ENCODE measurements at places on chromosomes 4 and X.

- DNase-seq = no peak
Observed at GRCh38 chr4:8675383-8675782, 82.8 kb downstream of the CPZ start.

DNA sequence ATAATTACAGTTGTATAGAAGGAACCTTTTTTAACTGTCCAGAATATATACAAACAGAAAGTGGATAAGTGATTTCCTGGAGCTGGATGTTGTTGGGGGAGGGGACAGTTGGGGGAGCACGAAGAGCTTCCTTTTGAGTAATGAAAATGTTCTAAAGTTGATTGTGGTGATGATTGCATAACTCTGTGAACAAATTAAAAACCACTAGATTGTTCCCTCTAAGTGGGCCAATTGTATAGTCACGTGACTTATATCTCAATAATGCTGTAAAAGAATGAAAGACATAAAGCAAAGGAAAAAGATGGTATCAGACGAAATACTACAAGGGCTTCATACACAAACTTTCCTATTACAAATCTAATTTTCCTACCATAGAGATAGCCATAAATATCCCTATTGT, 2.7 kb downstream of the CT55 start:
- no peak for DNase-seq

DNA sequence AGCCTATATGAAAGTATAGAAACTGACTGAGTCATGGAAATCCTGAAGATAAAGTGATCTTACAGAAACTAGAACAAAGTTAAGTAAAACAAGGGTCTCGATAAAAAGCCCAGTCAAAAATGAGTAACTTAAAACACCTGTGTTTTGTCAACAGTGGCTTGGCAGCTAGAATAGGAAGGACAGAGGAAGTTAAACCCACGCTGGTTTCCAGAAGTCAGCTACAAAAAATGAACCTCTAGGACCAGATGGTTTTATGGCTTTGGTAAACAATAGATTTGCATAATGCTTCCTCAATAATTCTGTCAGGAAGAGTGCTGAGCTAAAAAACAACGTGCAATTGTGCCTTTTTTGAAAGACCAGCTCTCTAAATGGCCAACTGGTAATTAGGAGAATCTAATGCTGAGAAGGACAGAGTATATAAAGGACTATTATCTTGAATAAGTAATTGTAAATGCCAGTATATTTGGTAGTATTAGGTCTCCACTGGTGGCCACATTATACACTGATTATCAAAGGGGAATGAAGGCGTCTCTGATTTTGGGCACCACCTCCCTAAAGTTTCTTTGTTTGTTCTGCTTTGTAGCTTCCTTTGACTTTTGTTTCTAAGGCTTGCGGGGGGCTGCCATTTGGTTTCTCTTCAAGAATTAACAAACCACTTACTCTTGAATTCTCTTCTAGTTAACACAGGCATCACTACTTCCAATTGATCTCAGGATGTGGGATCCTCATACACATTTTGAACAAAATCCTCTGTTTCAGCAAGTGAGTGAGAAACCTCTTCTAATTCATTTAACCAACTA, 72.2 kb upstream of the PPP3CA start:
- no peak for DNase-seq

GRCh38 chr4:83618991-83619645, 83.2 kb downstream of the GPAT3 start:
- DNase-seq = no peak

- no peak for DNase-seq
Observed at GRCh38 chrX:109936598-109936997, 66.3 kb upstream of the TMEM164 start.

DNA sequence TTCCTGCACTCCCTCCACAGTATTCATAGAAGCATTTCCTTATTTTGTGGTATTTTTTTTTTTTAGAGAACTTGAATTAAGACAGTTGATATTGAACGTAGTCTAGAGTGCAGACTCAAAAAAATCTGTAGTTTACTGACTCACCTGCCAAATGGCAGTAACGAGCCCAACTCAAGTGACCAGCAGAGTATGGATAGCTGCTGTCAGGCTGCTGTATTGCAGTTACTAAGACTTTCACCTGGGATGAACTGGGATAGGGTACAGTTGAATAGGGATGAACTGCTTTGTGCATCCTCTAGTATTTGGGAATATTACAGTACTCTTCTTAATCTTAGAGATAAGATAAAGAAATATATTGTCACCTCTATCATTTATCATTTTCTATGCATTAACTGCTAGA, 7.0 kb upstream of the SLC7A11 start:
- no peak for DNase-seq

DNA sequence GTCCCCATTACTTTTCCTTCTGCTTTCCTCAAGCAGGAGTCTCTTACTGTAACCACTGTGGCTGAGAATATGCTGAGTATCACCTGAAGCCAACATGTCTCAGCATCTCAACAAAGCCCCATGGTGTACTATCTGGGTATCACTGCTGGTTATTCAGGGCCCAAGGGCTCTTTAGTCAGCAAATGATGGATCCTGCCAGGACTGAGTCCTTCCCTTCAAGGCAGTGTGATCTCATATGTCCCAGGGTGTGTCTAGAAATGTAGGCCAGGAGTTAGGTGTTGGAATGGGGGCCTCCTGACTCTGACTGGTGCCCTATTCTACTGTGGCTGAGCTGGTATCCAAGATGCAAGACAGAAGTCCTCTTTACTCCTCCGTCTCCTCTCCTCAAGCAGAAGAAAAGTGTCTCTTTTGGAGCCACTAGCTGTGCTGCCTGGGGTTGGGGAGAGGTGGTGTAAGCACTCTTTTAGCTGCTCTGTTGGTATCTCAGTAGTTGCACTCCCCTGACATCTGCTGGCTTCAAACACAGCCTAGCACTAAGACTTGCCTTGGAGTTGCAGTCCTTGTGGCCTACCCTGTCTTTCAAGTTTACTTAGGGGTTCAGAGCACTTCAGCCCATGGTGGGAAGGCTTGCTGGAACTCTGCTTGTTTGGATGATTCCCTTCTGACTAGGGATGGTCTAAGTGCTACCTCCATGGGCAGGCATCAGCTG, 28.6 kb downstream of the OCIAD2 start:
- no peak for DNase-seq

DNA sequence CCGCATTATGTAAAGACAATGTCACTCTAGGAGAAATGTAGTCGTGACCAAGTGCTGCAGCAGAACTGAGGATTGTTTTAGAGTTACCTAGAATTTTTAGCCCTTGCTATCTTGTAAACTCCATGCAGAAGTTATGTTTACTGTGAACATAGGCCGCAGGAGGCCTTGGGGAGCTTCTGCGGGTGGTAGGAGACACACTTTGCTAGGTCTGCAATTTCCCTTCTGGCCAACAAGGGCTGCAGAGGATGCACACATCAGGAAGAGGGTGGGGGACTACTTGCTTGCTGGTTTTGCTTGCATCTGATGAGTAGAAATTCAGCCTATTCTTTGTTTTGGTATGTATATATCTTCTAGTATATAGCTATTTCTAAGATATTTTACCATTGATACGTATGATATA, 23.1 kb downstream of the BANK1 start:
- DNase-seq = no peak

- DNase-seq = no peak
Observed at GRCh38 chr4:147104768-147105167, 159.1 kb upstream of the TTC29 start.

GRCh38 chr4:52701207-52701606, 42.1 kb upstream of the USP46 start:
- no peak for DNase-seq

- peak; percentile 60 for DNase-seq
Observed at GRCh38 chr4:184097241-184097605, 120.5 kb downstream of the ENPP6 start.

- no peak for DNase-seq
Observed at GRCh38 chrX:122641826-122642225, 542.3 kb upstream of the GRIA3 start.

- DNase-seq = no peak
Observed at GRCh38 chrX:110414679-110415439, 56.2 kb downstream of the RTL9 start.

- no peak for DNase-seq
Observed at GRCh38 chrX:106170318-106170717, 2.2 kb downstream of the PWWP3B start.

DNA sequence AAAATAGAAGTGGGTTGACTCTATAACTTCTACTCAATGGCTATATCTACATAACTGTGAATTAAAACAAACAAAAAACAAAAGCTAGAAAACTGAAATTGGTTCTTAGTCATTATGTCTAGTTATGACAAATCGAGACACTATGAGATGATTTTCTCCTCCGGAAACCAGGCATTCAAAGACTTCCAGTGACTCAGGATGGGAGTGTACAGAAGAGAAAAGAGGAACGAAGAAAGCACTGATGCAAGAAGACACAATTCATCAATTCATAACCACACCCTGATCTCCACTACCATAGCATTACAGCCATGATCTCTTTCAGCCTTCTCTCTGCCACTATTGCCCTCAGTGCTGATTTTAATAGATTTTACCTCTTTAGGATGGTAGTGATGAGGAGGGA, 253.6 kb downstream of the CBLL2 start:
- no peak for DNase-seq

- no peak for DNase-seq
Observed at GRCh38 chr4:159273141-159273438, 170.2 kb downstream of the RAPGEF2 start.

DNA sequence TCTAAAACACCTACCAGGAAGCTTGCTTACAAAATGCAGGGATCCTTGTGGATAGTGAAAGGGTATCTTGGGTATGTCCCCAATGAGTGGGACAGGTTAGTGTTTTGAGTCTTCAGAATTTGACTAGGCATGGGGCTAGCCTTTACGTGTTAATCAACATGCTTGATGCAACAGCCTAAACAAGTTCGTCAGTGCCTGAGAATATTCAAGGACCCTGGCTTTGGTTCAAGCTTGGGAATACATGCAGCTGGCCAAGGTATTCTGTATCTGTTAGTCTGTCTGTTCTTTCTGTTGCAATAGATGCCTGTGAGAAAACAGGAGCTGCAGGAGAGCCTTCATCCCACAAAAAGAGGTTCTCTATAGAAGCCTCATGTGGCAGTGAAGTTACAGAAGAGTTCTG, 149.5 kb downstream of the CCNG2 start:
- DNase-seq = no peak

- no peak for DNase-seq
Observed at GRCh38 chr4:16772366-16772850, 126.0 kb downstream of the LDB2 start.

GRCh38 chr4:87543835-87544461, 14.8 kb upstream of the SPARCL1 start:
- DNase-seq = no peak

- no peak for DNase-seq
Observed at GRCh38 chrX:155086961-155087735, 15.8 kb downstream of the BRCC3 start.

- no peak for DNase-seq
Observed at GRCh38 chr4:9811806-9812205, 30.4 kb downstream of the DRD5 start.

DNA sequence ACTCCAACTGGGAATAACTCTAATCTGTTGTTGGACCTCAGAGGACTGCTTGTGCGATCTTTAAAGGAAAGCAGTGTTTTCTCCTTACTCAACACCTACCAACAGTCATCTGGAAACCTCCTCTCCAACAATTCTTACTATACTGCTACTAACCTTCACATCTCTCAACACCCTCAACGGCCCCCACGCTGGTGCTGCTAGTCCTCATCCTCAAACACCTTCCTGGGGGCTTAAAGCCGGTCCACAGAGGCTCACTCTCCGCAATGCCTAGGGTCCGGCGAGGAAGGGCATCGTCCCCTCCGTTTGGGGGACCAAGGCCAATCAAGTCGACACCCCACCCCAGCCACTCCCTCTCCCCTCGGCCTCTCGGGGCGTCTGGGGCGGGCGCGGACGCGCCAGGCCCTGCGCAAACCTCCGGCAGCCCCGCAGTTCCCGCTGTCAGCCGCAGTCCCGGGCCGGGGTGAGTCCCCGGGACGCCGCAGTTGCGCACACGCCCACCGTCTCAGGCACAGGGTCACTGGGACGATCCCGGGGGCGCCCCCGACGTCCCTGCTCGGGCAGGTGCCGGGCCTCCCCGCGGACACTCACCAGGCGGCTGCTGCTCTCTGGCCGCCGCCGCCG, 418 bp downstream of the TAB3 start:
- no peak for DNase-seq

DNA sequence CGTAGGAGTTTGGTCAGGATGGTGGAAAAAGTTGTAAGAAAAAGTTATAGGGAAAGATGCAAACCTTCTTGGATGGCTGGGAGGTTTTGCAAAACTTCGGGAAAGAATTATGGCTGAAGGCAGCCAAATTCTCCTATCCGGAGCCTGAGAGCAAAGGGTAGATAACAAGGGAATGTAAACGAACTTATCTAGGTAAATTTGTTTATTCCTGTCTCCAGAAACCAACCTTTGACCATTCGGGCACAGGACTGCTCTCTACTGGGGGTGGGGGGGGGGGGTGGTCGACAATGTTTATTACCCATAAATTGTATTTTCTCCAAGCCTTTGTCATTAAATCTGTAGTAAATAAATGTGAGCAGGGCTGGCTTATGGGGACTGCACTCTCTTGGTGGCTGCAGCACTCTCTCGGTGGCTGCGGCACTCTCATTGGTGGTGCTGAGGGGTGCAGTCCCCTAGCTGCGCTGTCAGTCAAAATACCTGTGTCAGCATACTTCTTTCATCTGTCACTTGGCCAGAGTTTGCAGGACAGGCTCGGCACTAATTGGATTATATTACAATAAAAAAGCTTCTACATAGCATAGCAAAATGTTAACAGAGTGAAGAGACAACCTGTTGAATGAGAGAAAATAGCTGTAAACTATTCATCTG, 827.8 kb downstream of the SH3BGRL start:
- DNase-seq = no peak

DNA sequence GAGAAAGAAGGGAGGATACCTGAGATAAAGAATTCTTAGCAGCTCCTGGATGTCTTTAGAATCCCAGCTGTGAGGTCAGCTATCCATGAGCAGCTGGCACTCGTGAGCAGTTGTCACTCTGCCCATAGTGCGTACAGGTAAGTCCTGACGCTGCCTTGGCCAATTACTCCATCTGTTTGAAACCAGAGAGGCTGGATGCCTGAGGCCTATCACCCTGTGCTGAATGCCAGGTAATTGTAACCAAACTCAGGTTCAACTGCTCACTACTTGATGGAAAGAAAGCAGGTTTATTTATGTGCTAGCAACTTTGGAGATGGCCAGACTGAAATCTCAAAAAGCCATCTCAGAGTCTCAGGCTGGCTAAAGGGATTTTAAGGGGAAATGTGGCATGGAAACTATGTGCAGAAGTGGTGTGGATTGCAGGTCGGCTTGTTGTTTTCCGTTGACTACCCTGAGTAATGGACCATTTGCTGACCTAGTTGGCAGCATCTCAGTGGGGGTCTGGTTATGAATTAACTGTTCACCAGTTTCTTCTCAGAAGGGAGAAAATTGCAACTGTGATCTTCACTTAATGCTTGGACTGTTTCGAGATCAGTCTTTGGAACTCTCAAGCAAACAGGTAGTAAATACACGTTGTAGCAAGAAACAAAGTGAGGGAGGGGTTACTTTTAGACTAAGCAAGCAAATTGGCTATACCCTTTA, 1614.0 kb upstream of the PCDH10 start:
- no peak for DNase-seq

DNA sequence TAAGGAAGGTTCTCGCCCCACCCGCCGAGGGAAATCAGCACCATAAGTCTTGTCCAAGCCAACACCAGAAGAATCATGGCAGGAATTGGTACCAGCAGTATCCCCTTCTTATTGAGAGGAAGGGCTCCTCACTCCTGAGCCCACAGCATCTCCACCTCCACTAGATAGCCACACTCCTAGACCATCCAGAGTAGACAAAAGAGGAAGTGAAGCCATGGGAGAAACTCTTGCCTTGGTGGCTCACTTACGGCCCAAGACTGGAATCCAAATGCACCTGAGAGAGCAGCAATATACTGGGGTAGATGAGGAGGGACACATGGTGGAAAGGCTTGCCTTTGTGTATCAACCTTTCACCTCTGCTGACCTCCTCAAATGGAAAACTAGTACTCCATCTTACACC, 255.3 kb upstream of the PRKX start:
- no peak for DNase-seq

Data from head of caudate nucleus (tissue), 42 donors.